ENCODE measurements at places on chromosomes 5 and 9. TPM values are rescaled to one million over a fixed set of nuclear protein-coding genes. Genes with fewer than 3 reads are reported as not detected.

The OTULINL gene
- polyA plus RNA-seq: 22.2 TPM

The C9 gene
- polyA plus RNA-seq: not detected

The PDGFRB gene
- polyA plus RNA-seq: 32.0 TPM

The CDKN2B gene
- 8.9 TPM for polyA plus RNA-seq

The BTNL8 gene
- 0.42 TPM for polyA plus RNA-seq

The CCDC152 gene
- 0.25 TPM for polyA plus RNA-seq
